Panc1 (cell line): ENCODE measurements at places on chromosomes 1 and 21.

- no peak for DNase-seq
Measured at GRCh38 chr1:29318724-29319123, 82.4 kb downstream of the PTPRU start.

DNA sequence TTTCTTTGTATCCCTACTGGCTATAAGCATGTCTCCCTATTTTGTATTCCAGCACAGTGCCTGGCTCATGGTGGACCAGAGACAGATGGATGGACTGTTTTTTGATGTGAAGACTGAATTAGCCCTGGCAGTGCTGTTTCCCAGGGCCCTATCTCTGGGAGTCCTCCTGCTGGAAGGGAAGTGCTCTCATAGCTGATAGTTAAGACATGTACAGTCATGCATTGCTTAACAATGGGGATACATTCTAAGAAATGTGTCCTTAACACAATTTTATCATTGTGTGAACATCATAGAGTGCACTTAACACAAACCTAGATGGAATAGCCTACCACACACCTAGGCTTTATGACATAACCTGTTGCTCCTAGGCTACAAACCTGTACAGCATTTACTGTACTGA lies 21.1 kb downstream of the TLCD4 start:
- no peak for DNase-seq

DNA sequence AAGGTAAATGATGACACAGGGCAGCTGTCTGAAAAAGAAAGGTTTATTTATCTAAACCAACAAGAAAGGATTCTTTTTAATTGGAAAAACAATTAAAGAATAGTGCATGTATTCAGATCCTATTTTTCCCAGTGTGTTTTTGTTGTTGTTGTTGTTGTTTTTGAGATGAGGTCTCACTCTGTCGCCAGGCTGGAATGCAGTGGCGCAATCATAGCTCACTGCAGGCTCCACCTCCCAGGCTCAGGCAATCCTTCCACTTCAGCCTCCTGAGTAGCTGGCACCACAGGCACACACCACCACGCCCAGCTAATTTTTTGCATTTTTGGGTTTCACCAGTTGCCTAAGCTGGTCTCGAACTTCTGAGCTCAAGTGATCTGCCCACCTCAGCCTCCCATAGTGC lies 22.1 kb downstream of the NEK2 start:
- no peak for DNase-seq

DNA sequence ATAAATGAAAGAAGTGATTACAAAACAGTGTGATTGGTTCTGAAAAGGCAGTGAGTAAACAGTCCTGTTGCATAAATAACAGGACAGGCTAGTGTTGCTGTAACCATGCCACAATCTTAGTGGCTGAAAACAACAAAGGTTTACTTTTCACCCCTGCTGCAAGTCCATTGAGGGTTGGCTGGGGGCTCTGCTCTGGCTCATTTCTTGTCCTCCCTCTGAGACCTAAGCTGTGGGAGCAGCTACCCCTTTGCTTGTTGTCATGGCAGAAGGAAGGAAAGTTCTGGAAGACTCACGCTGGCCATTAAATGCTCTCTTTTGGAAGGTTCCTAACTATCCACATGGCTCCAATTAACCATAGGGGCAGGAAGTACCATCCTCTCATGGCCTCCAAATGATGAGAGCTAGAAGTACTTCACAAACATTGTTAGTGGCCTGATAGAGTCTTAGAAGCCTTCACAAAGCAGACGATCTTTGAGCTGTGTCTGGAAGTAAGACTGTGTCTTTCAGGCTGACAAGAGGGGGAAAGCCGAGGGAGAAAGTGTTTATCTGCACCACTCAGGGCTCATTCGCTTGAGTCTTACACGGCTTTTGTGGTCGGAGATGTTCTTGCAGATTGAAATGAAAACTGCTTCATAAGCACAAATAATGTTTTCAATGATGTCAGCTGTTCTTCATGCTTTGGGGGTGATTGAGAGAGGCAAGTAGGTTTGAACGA lies 11.9 kb downstream of the RCSD1 start:
- DNase-seq, result no peak

GRCh38 chr1:160629286-160630210 lies 17.3 kb downstream of the SLAMF1 start:
- no peak for DNase-seq

GRCh38 chr1:85374160-85374559 lies 90.8 kb downstream of the DDAH1 start:
- DNase-seq, result peak; percentile 93

DNA sequence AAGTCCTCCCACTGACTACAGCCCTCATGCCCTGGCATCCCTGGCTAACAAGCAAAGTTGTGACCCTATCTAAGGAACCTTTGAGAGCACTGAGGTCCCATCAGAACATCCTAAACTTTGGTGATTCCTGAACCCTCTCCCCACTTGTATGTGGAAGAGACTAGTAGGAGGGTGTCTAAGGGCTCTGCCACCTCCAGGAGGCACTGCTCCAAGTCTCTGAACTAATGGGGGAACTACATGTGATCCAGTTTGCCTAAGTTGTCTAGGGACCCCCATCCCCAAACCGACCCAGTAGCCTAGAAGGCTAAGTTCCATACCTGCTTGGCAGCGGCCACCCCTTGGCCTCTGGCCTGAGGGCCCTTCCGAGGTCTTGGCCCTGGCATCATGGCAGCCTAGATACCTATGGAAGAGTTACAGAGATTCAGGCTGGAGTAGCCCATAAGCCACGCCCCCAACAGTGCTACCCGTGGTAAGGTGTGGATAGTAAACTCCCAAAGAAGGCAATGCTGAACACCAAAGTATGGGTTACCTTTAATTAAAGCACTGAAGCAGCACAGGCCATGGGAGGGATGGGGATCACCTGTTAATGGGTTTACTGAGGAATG lies 1.7 kb downstream of the CC2D1B start:
- no peak for DNase-seq

- no peak for DNase-seq
Measured at GRCh38 chr1:223665592-223666312, at the start of gene CAPN8. CAPN8 (minus strand) TSS chr1:223665701; CDS start chr1:223665646, 55 bp downstream.

DNA sequence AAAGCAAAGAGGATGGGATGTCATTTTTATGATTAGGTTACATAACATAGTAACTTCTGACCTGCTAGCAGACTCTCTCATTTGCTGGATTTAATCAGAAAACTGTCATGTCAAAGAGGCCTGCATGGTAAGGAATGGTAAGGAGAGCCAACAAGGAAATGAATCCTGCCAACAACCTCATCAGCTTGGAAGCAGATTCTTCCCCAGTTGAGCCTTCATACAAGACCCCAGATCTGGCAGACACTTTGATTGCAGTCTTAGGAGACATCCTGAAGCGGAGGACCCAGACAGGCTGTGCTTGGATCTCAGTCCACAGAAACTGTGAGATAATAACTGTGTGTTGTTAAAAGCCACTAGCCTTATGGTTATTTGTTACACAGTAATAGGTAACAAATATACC lies 27.6 kb upstream of the MARK1 start:
- no peak for DNase-seq

DNA sequence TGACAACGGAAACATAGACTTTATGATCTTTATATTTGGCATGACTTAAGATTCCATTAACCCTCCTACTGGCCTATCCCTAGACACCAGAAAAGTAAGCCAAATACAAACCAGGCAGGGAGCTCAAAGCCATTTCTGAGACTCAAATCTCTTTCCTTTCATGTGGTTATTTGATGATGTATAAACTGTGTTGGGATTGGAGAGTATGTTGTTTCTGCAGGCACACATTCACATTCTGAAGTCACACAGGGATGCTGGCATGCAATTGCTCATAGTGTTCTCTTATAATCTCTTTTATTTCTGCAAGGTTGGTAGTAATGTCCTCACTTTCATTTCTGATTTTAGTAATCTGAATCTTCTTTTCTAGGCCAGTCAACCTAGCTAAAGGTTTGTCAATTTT lies 5.8 kb downstream of the ZMYND12 start:
- DNase-seq, result no peak

DNA sequence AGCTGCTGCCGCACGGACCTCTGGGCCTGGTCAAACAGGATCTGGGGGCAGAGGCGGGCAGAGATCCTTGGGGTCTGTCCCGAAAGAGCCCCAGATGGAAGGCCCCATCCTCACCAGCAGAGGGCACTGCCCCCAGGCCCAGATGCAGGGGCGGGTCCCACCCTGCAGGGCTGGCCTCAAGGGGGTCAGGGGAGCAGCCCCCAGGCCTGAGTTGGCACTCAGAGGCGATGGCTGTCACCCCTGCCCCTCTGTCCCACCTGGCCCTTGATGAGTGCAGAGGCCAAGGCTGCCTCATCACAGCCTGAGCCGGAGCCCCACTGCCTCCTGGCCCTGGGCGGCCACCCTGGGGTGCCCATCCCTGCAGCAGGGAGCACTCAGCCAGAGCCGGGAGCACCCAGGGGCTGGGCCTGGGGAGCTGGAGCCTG lies 5.7 kb downstream of the ACAP3 start:
- DNase-seq, result no peak

DNA sequence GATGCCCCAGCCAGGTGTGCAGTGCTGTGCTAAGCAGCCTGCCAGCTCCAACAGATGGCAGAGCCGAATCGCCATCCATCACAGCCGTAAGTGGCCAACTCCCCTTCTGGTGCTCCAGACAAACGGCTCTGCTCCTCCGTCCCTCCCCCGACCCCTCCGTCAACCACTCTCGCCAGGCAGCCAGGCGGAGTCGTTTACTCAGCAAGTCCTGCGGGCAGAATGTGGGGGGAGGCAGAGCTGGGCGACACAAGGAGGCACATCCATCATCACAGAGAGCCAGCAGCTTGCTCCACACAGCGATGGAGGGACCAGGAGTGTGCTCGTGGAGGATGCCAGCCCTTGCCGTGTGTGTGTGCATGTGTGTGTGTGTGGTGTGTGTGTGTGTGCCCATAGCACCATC lies 206.6 kb upstream of the GRIK3 start:
- DNase-seq, result no peak

GRCh38 chr1:3172431-3173380 lies 103.7 kb downstream of the PRDM16 start:
- no peak for DNase-seq

GRCh38 chr21:38729291-38729690 lies 76.4 kb upstream of the ETS2 start:
- DNase-seq, result no peak

GRCh38 chr1:245605480-245606156 lies 450.8 kb downstream of the KIF26B start:
- DNase-seq, result no peak

DNA sequence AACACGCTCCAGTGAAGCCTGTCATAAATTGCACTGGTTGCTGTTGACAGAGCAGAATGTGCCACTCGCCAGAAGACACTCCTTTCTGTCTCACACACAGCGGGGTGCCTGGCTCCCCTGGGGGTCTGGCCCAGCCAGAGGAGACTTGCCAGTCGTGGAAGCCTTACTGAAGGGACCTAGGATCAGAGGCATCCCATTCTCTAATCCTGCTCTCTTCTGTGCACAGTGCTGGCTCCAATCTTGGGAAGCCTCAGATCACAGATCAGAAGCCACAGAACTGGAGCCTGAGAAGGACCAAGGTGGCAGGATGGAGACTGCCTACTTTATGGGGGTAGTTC lies 1.4 kb downstream of the SLC9A1 start:
- no peak for DNase-seq

DNA sequence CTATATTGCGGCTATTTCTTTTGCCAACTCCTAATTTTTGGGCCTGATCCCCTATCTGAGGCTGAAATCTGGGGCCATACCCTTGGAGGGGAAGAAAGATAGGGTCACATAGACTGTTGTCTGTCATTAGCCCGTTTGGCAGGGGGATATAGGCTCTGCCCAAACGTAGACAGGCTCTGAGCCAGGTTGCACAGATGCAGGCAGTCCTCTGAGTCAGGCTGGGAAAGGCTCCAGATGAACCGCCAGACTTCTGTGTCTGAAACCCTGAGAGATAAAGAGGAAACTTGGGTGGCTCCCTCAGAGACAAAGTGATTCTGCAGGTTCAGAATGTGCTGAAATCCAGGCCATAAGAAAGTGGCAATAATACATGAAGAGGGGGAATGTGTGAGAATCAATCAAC lies 4.0 kb upstream of the CAP1 start:
- DNase-seq, result no peak

DNA sequence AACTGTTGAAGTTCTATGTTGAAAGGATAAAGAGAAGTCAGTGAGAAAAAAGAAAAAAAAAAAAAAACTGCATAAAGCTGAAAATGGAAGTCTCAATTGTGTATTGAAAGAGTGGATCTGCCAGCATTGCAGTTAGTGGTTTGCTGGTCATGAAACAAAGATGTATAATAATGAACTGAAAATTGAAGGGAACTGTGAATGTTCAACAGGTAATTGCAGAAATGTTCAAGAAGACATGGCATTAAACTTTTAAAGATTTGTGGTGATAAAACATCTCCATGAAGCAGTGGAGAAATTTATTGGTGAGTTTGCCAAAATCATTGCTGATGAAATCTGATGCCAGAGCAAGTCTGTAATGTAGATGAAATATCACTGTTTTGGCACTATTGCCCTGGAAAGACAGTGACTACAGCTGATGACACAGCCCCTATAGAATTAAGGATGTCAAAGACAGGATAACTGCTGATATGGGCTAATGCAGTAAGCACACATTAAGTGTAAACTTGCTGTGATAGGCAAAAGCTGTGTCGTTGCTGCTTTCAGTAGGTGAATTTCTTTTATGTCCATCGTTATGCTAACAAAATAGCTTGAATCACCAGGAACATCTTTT lies 71.0 kb downstream of the RD3 start:
- no peak for DNase-seq

GRCh38 chr1:27981145-27981544 lies 21.4 kb downstream of the XKR8 start:
- no peak for DNase-seq

DNA sequence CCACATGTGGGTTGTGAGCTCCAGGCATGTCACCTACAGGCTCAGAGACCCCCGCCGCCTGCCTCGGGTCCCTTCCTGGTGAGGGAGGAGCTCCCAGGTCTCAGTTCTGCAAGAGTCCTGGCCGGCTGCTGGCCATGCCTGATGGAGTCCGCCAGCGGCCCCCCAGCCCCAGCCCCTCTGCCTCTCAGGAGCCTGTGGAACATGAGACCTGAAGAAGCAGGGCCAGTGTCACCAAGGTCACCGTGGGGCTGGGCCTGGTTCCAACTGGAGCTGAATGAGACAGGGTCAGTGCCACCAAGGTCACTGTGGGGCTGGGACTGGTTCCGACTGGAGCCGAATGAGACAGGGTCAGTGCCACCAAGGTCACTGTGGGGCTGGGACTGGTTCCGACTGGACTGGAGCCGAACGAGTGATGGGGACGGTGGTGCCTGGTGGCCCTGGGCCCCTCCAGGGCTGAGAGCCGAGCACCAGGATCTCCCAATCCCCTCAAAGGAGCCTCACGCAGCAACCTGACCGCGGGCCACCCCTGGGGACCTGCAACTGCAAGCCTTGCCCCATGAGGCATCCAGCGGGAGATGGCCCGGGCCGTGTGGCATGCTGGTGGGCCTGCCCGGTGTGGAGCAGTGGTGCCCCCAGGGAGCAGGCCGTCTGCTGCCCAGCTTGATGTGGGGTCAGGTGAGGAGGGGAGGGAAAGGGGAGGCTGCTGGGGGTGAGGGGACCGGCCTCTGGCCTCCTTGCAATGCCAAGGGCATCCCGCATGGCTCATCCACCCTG lies 14.5 kb upstream of the PTTG1IP start:
- DNase-seq, result no peak

GRCh38 chr1:54151013-54151412 lies 1.8 kb downstream of the CDCP2 start:
- DNase-seq, result no peak
